ENCODE measurements at places on chromosomes 6 and 20.

GRCh38 chr20:41063442-41063841, 34.8 kb downstream of the TOP1 start:
- DNase-seq: no peak

- DNase-seq: no peak
These were observed 174.8 kb downstream of the IBTK start for GRCh38 chr6:82072751-82073150.

- no peak for DNase-seq
These were observed 102.2 kb downstream of the BACH2 start for GRCh38 chr6:90194371-90194841.

DNA sequence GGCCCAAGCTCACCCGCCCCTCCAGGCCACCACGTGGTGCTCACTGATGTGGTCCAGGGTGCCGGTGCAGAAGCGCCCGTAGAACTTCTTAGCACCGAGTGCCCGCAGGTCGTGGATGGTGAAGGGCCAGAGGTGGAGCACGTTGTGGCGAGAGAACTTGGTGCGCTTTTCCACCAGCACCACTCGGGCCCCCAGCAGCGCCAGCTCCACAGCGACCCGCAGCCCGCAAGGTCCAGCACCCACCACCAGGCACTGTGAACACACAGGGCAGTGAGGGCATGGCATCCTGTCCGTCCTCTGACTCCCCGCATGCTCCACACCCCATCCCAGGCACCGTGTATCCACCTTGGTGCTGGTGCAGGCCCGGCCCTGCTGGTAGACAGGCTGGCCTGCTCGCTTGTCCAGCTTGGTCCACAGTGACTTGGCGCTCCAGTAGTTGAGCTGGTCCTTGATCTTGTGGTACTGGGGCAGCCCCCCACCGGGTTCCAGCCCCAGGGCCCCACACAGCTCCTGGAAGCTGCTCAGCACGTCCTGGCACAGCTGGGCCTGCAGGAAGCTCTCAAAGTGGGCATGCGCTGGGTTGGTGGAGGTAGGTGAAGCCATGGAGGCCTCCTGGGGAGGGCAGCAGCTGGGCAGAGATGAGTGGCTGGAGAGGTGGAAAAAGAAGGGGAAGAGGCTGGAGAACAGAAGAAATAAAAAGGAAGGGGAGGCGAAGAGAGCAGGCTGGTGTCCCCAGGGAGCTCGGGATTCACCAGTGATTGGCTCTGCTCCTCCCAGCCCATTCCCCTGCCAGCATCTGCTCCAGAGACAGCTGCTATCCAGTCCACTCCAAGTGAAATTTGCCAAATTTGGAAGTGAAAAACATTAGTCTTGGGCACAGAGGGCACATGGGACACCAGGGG, 1.7 kb downstream of the MICAL1 start:
- no peak for DNase-seq

DNA sequence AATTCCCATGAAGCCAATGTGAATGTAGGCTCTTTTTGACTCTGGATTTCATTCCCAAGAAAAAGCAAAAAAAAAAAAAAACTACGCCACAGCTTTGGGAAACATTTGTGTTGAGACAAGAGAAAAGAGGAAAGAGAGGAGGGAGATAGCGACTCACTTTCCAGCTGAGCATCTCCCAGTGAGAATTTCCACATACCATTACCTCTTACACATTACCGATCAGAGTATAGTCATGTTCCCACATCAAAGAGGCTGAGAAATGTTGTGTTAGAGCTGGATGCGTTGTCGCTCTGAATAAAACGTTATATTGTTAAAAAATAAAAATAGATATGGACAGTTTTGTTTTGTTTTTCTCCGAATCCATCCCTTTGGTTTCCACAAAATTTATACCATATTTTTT, 1019.3 kb upstream of the ADGRB3 start:
- DNase-seq: no peak

DNA sequence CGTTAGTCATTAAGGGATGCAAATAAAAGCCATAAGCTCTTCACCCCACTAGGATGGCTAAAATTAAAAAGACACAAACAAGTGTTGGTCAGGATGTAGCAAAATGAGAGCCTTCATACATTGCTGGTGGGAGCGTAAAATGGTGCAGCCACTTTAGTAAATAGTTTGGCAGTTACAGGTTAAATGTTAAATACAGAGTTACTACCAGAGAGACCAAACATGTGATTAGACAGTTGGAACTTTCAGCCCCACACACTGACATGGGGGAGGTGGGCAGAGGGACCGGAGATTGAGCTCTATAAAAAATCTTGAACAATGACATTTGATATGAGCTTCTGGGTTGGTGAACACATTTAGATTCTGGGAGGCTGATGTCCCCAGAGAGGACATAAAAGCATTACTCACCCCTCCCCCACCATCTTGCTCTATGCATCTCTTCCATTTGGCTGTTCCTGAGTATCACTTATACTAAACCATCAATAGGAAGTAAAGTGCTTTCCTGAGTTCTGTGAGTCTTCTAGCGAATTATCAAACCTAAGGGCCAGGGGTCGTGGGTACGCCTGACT, 20.4 kb upstream of the ZNF318 start:
- DNase-seq: no peak

DNA sequence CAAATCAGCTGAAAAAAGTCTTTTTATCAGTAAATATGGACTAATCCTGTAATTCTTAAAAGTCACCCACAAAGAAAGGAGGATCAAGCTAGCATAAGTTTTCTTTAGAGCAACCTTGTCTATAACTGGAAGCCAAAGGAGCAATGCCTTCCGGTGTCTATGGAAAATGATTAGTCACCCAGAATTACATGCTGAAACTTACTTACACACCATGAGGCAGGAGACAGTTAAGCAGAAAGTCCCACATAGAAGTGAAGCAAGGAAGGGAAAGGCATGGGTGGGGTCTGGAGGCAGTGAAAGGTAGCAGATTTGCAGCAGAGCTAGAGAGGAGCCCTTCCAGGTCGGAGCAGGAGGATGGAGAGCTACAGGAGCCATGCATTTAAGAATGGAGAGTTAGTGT, 153.7 kb upstream of the RIPOR2 start:
- no peak for DNase-seq

DNA sequence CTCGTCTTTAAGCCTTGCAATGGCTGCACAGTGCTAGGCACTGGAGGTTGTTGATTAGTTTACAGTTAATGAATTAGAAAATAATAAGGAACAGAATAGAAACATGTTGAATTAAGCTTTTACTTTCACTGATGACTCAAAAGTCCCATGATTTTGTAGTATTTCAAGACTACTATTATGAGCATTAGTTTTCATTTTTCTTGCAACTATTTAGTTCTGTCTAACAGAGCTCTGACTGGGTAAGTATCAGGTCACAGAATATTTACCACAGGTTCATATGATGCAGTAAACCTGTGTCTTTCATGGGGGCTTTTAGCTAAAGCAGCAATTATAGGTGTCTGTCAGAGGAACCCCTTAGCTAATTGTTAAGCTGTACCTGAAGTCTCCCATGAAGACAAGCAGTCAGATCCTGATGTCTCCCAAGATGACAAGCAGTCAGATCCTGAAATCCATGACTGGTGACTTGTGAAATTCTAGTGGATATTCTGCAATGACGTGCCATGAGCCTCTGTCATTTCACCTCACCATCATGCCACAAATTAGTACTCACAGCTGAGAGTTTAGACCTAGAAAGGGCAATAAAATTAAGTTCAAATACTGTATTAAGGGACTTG, 8.2 kb upstream of the GPR31 start:
- DNase-seq: no peak

DNA sequence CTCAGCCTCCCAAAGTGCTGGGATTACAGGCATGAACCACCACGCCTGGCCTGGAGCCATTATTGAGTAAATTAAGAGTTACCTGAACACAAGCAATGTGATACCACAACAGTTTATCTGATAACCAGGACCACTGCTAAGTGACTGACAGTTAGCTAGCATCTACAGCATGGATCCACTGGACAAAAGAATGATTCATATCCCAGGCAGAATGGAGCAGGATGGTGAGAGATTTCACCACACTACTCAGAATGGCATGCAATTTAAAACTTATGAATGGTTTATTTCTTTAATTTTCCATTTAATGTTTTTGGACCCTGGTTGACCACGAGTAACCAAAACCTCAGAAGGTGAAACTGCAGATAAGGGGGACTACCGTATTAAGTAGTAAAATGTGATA, 48.6 kb downstream of the RALGAPA2 start:
- no peak for DNase-seq

- DNase-seq: peak; percentile 30
These were observed at the start of gene RING1 for GRCh38 chr6:33208091-33208967. Gene RING1 (plus strand): TSS chr6:33208500. CDS start chr6:33208823, 323 bp downstream.

GRCh38 chr6:156618600-156619205, 158.5 kb upstream of the ARID1B start:
- no peak for DNase-seq

DNA sequence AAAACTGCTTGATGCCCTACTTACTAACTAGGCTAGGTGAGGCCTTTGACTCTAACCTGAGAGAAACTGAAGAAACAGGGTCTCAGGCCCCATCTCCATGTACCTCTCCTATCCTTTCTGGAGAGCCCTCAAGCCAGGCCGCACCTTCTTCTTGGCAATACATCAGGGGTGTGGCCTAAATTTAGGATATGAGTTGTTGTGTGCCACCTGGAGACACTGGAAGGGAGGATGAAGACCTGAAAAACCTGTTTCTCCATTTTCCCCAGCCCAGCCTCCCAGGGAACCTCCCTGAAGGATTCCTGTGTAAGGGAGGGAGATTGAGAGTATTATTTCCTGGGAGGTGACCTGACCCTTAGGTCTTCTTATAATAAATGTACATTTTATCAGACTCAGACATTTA, 3.1 kb downstream of the LY6G6D start:
- no peak for DNase-seq

DNA sequence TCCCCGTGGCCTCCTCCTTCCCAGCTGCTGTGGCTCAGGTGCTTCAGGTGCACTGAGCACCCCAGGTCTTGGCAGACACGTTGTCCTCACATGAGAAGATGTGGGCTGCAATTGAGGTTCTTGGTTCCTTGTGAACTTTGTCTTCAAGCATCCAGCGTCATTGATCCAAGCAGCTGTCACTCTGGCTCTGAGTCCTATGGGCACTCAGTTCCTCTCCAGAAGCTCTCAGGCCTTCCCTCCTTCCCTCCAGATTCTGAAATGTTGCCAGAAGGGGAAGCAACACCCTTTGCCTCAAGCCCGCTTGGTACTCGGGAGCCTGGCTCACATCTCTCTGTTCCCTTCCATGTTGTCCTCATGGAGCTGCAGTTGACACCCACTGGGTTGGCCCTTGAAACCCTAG, 8.4 kb upstream of the MRGBP start:
- DNase-seq: no peak

DNA sequence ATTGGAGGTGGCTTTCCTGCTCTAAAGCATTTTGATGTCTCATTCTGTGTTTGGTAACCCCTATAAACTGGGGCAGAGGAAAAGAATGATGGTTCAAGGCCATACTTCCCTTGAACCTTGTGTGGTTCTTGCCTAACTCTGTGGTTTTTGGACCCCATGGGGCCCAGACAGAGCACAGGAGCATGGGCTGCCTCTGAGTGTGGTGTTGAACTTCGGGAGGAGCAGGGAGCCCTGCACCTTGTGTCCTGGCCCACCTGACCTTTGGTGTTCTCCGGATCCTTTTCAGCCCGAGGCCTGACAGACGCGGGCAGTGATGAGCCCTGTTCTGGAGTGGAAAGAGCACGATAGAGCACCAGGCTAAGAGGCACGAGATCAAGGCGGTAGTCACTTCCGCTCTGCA, 18.8 kb downstream of the TMEM74B start:
- no peak for DNase-seq

DNA sequence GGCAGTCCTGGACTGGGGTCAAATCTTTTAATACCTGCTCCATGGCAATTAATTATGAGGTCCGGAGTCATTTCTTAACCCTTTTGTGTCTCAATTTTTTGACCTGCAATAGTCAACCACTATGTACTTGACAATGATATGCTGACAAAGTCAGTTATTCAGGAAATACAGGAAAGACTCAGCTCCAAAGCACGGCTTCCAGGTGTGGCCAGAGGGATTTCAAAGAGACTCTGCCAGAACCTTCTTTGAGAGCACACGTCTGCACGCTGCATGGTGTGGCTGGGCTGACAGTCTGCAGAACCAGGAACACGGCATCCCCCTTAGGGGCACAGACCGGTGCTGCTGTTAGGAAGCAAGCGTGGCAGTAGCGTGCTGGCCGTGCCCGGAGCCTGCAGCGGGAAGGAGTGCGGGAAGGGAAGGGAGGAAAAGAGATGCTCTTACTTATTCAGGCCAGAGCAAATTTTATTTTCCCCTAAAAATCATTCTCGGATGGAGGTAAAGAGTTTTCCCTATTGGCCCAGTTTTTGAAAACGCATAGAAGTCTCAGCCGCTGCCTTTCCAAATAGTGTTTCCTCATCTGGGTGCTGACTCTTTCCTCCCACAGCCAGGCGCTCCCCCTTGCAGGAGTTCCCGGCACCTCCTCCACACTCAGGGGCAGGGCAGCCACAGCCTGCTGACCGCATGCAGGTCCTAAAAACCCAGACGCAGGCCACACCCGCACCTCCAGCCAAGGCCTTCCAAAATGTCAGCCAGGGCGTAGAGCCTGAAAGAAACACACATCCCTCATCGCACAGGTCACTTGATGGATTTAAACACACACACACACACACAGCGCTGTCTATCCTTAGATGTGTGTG, 187.4 kb upstream of the SNX9 start:
- DNase-seq: no peak

- no peak for DNase-seq
These were observed 49.8 kb downstream of the PHACTR1 start for GRCh38 chr6:12766365-12766764.

DNA sequence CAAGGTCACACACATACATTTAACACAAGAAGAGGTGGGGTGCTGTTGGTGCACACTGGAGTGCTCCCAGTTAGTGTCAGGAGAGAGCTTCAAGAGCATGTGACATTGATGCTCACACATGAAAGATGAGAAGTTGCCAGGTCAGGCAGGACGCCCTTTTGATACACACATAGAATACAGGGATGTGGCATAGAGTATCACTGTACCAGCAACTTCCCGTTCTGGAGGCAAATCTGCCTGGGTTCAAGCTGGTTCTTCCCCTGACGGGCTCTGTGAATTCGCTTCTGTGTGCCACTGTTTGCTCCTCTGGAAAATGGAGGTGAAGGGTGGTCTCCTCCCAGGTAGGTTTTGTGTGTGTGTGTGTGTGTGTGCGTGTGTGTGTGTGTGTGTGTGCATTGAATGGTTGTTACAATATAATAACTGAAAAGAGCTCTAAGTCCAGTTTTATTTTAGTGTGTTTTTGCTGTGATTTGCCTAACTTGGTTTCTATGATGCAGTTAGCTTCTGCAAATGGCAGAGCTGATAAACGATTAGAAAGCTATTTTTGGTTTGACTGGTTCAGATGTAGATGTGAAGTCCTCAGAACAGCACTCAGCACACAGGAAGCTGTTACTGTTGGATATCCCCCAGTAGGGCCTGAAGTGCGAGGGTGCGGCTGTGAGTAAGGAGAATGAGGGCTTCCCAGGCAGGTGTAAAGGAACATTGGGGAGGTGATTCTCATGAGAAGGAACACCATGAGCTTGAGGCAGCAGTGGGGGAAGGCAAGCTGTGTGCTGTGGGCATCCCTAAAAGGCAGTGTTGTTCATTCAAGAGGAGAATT, 53.4 kb downstream of the HIVEP1 start:
- DNase-seq: no peak

DNA sequence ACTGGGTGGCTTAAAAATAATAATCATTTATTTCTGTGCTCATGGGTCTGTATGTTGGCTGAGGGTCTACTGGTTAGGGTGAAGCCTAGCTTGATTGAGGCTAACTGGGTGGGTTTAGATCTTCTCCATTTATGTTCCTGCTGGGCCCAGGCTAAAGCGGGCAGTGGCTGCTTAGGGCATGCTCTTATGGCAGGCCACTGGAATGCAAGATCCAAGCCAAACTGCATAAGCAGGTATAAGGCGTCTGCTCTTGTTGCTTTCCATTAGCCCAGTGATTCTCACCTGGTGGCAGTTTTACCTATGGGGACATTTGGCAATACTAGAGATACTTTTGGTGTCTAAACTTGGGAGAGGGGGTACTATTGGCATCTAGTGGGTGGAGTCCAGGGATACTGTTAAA, 44.5 kb downstream of the QKI start:
- no peak for DNase-seq

All from NCI-H460 (cell line).